Naive thymus-derived CD4-positive, alpha-beta T cell (primary cell): ENCODE measurements at places on chromosomes 12 and 14.

DNA sequence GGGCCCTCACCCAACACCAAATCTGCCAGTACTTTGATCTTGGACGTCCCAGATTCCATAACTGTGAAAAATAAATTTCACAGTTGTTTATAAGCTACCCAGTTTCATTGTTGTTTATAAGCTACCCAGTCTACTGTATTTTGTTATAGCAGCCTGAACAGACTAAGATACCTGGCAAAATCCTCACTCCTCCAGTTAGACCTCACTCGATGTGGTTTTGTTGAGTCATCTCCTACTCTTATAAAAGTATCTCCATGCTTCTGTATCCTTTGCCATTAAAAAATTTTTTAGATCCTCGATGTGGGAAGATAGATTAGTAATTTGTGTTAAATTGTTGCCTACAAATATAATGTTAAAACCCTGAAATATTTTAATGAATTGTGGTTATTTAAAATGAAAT lies 16.0 kb downstream of the TXNDC16 start:
- H3K27ac ChIP-seq, result no peak overlapping the region
- no peak for DNase-seq
- no peak overlapping the region for H3K4me3 ChIP-seq
- H3K27me3 ChIP-seq, result no peaks in the 10 kb centered on the region

- no peaks in the 10 kb centered on the region for H3K4me1 ChIP-seq
- H3K27me3 ChIP-seq, result no peaks in the 10 kb centered on the region
- H3K27ac ChIP-seq, result no peak overlapping the region
- no peaks in the 10 kb centered on the region for H3K36me3 ChIP-seq
- H3K4me3 ChIP-seq, result no peak overlapping the region
Measured at GRCh38 chr12:70077441-70077840, 165.8 kb upstream of the CNOT2 start.

DNA sequence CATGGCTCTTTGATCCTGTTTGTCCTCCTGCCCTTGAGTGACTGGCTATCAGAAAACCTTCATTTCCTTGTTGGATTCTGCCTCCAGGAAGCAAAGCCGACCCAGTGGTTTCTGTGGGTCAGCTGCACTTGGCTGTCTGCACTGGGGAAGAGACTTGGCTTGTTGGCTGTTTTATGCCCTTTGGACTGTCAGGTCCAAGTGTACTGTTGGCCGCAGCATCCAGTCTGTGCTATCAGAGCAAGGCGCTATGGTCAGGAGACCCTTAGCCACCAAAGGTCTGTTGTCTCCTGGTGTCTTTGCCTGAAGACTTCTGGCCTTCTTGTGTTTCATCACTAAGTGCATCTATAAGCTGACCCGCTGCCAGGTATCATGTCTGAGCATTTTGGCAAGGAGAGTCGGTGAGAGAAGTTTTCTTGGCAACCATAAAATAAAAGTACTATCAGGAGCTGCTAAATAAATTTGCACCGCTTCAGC lies 177.4 kb upstream of the HIF1A start:
- H3K4me1 ChIP-seq, result peaks cover 50% of the 10 kb centered on the region
- no peak for DNase-seq
- H3K4me3 ChIP-seq, result no peak overlapping the region
- H3K27me3 ChIP-seq, result no peaks in the 10 kb centered on the region
- peaks cover 37% of the 10 kb centered on the region for H3K36me3 ChIP-seq
- no peak overlapping the region for H3K27ac ChIP-seq

- DNase-seq, result peak; percentile 57
- no peaks in the 10 kb centered on the region for H3K27me3 ChIP-seq
- H3K36me3 ChIP-seq, result peaks cover 18% of the 10 kb centered on the region
- H3K4me3 ChIP-seq, result peak within 1 kb of the TSS; percentile 85
- peak within 1 kb of the TSS; percentile 97 for H3K27ac ChIP-seq
Measured at GRCh38 chr12:4273652-4274395, at the start of gene CCND2. CCND2 (plus strand) TSS chr12:4273762; CDS start chr12:4274041, 279 bp downstream.

DNA sequence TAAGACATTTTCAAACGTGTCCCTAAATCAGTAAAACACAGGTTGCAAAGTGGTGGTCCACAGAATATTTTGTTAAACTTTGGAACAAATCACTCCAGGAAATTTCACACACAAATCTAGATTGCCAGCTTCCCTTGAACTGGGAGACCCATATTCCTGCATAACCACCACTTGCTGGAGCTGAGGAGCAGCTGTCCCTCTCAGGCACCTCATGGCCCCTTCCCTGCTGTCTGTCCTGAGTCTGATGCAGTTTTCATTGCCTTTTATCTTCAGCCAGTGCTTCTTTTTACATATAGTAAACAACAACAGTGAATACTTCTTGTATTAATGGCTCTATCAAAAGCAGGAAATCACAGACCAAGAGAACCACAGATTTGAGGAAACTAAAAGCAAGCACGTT lies 289.3 kb downstream of the MED13L start:
- H3K27me3 ChIP-seq, result no peaks in the 10 kb centered on the region
- H3K27ac ChIP-seq, result no peak overlapping the region
- H3K36me3 ChIP-seq, result peaks cover 59% of the 10 kb centered on the region

- H3K36me3 ChIP-seq, result no peaks in the 10 kb centered on the region
- peaks cover 8% of the 10 kb centered on the region for H3K4me1 ChIP-seq
- H3K27ac ChIP-seq, result no peak overlapping the region
Measured at GRCh38 chr12:93772003-93772700, 95.0 kb downstream of the CRADD start.

GRCh38 chr14:93306812-93307211 lies 26.0 kb downstream of the BTBD7 start:
- H3K4me3 ChIP-seq, result no peak overlapping the region
- no peaks in the 10 kb centered on the region for H3K4me1 ChIP-seq
- H3K36me3 ChIP-seq, result no peaks in the 10 kb centered on the region
- no peak overlapping the region for H3K27ac ChIP-seq

GRCh38 chr14:94145902-94146527 lies 16.6 kb upstream of the IFI27L2 start:
- DNase-seq, result no peak
- no peaks in the 10 kb centered on the region for H3K27me3 ChIP-seq
- no peak overlapping the region for H3K4me3 ChIP-seq
- H3K27ac ChIP-seq, result no peak overlapping the region
- H3K36me3 ChIP-seq, result no peaks in the 10 kb centered on the region

GRCh38 chr14:78135450-78135891 lies 34.7 kb upstream of the NRXN3 start:
- no peak overlapping the region for H3K4me3 ChIP-seq
- no peaks in the 10 kb centered on the region for H3K27me3 ChIP-seq
- no peak for DNase-seq
- H3K27ac ChIP-seq, result no peak overlapping the region
- H3K36me3 ChIP-seq, result no peaks in the 10 kb centered on the region

DNA sequence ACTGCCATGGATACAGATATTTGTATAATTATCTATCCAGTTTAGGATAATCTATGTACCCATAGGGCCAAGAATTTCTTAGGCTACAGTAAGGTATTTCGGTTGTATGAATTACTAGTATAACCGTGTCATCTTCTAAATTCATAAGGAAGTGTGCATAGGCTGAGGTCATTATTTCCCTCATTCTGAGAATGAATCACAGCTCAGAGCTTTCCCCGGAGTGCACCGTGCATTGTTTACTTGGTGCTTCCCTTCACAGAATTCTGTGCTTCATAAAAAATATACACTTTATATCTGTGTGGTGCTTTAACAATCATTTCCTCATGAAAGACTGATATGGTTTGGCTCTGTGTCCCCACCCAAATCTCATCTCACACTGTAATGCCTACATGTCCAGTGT lies 514.1 kb downstream of the ETNK1 start:
- no peak for DNase-seq
- no peaks in the 10 kb centered on the region for H3K27me3 ChIP-seq
- H3K27ac ChIP-seq, result no peak overlapping the region
- no peaks in the 10 kb centered on the region for H3K4me1 ChIP-seq

DNA sequence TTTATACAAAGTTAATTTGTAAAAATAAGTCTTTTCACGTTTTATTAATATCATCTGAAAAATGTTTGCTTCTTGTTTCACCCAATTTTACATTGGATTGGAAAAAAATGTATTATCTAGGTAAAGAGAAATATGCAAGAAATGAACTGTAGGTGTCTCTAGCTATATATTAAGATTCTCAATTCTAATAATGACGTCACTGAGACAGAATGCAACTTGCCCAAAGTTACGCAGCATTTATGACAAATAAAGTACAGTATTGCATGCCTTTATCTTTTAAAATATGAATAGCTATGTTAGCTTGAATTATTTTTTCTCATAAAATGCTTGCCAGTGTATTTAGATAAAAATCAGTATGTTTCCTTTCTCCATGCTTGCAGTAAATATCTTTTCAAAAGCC lies 728.8 kb downstream of the RERGL start:
- no peak for DNase-seq
- H3K27ac ChIP-seq, result no peak overlapping the region
- no peaks in the 10 kb centered on the region for H3K36me3 ChIP-seq
- H3K4me3 ChIP-seq, result no peak overlapping the region
- no peaks in the 10 kb centered on the region for H3K27me3 ChIP-seq
- H3K4me1 ChIP-seq, result no peaks in the 10 kb centered on the region

GRCh38 chr14:73764406-73765280 lies 50.5 kb upstream of the PNMA1 start:
- H3K4me1 ChIP-seq, result peaks cover 48% of the 10 kb centered on the region
- H3K27ac ChIP-seq, result peak overlapping the region; percentile 33
- H3K4me3 ChIP-seq, result no peak overlapping the region
- no peaks in the 10 kb centered on the region for H3K27me3 ChIP-seq

GRCh38 chr14:96354246-96354645 lies 8.9 kb downstream of the ATG2B start:
- H3K27ac ChIP-seq, result no peak overlapping the region
- no peaks in the 10 kb centered on the region for H3K36me3 ChIP-seq
- no peak overlapping the region for H3K4me3 ChIP-seq
- no peaks in the 10 kb centered on the region for H3K4me1 ChIP-seq
- no peak for DNase-seq
